OCI-M1 (cell line): ENCODE measurements at places on chromosomes 11 and 22.

DNA sequence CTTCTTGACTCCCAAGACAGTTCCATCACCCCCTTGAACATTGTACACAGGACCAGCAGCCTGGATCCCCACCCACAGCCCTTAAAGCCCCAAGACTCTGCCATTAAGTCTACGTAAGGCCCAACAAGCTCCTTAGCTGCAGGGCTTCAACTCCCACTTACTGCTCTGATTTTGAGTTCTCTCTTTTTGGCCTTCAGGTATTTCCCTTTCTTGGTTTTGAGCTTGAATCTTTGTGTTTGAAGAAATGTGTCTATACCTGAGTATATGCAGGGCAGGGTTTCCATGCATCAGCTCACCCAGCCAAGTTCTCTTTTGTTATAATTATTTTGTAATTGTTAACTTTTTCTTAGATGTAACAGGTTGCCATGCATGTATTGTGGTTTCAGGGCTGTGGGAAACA, 10.4 kb upstream of the MPEG1 start:
- no peak for DNase-seq

- no peak for DNase-seq
Observed at GRCh38 chr11:109338131-109338530, 83.9 kb upstream of the C11orf87 start.

- DNase-seq = peak; percentile 1
Observed at GRCh38 chr22:48520884-48521588, 1306.6 kb downstream of the BRD1 start.

DNA sequence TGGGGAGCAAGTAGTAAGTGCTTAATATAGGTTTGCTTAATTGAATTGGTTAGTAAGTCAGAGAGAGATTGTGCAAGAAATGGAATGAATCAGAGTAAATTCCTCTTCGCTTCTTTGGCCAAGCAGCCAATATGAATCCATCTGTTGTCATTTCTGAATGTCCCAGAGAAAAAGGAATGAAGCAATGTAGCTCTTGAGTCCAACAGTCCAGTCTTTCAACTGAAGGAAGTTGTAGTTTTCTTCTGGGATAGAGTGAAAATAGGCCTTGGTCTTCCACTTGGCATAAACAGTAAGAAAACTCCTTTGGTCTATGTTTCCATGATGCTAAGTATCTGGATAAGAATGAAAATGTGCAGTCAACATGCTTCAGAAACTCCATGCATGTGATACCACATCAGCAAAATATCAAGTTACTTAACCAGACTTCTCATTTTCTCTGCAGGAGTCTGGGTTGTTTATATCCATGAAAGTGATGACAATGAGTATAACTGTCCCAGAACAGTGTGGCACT, 1.8 kb upstream of the FIBIN start:
- DNase-seq = no peak

DNA sequence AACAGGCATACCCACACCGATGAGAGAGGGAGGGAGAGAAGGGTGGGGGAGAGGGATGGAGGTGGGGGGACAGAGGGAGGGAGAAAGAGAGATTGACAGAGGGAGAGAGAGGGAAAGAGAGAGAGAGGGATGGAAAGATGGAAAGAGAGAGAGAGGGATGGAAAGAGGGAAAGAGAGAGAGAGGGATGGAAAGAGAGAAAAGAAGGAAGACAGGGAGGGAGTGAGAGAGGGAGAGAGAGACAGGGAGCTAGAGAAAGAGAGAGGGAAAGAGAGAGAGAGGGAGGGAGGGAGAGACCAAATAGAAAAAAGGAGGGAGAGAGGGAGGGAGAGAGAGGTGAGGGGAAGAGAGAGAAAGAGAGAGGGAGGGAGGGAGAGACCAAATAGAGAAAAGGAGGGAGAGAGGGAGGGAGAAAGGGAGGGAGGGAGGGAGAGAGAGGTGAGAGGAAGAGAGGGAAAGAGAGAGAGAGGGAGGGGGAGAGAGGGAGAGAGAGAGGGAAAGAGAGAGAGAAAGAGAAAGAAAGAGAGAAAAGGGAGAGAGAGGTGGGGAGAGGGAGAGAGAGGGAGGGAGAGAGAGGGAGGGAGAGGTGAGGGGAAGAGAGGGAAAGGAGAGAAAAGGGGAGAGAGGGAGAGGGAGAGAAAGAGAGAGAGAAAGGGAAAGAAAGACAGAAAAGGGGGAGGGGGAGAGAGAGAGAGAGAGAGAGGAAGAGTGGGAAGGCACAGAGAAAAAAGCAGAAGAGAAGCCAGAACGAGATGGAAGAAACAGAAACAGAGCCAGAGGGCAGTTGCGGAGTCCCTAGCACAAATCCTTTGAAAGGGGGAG, 23.8 kb downstream of the MB start:
- DNase-seq = no peak

- no peak for DNase-seq
Observed at GRCh38 chr11:91158891-91159537, 936.2 kb upstream of the CHORDC1 start.

- DNase-seq = peak; percentile 75
Observed at GRCh38 chr22:16917144-16918003, 90.6 kb downstream of the GAB4 start.

DNA sequence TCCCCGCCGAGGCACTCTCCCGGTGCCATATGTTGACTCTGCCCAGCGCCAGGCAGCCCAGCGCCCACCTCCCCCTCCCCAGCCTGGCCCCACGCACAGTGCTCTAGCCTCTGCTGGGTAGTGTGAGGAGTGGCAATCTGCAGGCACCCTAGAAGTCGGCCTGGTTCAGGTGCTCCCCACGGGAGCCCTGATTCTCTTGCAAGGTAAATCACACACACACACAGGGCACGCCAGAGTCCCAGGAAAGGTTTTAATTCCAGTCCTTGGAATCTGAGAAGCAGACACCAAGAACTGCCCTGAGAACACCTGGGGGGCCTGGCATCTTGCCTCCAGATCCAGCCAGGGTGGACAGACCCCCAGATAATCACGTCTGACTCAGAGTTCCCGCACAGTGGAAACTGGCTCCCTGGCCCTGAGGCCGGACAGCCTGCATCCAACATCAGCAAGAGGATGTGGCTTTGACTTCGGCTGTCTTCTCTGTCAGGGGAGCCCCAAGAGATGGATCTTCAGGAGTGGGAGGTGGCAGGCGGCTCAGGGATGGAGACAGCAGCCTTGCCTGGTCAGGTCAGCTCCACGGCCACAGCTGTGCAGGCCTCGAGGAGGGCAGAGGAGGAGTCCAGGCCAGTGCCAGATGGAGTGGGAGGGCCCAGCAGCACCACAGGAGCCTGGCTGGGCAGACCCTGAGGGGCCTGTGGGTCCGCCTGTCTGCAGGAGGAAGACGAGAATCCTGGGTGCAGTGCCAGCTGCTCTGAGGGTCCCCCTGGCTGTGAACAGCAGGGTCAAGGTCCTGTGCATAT, 1.1 kb upstream of the RIN1 start:
- no peak for DNase-seq
